CD4-positive, alpha-beta T cell (primary cell): ENCODE measurements at places on chromosomes 2 and 18.

GRCh38 chr2:206443735-206444527 lies 599 bp downstream of the ADAM23 start:
- DNase-seq: no peak

- no peak for DNase-seq
Observed at GRCh38 chr18:10322435-10322834, 132.0 kb upstream of the APCDD1 start.

GRCh38 chr2:207704078-207704477 lies 7.4 kb upstream of the CCNYL1 start:
- no peak for DNase-seq

GRCh38 chr2:11872247-11872947 lies 126.0 kb downstream of the LPIN1 start:
- no peak for DNase-seq

DNA sequence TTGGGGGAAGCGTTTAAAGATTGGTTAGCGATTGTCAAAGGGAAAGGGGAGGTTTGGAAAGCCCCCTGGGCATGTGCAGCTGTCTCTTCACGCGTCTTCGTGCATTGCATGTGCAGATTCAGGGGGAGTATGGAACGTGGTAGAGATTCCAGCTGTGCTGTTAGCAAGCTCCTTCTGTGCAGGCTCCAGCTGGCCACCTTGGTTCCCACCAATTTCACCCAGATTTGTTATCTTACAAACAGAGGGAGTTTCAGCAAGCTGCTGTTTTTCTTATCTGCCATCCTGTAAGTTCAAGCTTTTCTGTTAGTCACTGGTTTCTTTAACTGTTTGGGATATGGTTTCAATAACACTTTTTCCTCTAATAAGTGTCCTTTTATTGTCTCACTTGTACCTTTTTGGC lies 30.4 kb downstream of the FARP2 start:
- no peak for DNase-seq

- no peak for DNase-seq
Observed at GRCh38 chr18:56431551-56431950, 206.8 kb downstream of the TXNL1 start.

DNA sequence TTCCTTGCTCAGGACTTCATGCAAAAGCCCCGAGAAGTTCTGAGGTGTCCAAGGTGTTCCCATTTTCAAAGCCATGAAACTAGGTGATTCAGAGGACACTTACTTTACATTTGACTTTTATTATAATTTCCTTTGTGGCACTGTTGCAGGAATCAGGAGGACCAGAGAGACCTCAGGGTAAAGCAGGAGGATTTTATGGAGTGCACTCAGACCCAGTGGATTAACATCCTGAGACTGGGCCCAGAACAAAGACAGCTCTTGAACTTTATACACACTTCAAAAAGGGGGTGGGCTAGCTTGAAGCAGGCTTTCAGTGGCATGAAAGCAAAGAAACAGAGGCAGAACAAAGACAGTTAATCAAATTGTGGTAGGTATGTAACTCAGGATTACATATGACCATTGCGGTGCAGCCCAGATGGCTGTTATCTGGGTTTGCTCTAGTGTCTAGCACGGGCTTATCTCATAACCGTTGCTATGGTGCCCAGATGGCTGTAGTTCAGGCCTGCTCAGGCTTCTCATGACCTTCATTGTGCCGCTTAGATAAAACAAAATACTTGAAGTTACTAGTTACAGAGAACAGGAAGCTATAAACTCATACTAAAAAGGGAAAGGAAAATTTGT lies 39.4 kb downstream of the TMEM182 start:
- no peak for DNase-seq

DNA sequence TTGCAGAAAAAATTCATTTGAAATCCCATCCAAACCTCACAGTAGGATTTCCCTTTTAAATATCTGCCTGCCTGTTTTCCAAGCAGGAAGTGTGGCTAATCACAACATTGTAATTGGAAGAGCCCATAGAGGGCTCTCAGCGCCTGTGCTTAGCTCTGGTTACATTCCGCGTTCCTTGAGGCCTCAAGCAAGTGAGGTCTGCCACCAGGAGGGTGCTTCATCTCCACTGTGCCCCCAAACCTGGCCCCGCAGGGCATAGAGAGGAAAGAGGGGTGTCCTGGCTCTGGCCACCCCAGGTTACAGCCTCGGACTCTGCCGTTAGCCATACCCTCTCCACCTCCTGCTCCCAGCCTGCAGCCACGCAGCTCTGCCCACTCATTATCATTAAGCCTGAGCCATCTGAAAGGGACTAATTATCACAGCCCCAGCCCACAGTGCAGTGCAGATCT lies 214.8 kb downstream of the SP3 start:
- no peak for DNase-seq

DNA sequence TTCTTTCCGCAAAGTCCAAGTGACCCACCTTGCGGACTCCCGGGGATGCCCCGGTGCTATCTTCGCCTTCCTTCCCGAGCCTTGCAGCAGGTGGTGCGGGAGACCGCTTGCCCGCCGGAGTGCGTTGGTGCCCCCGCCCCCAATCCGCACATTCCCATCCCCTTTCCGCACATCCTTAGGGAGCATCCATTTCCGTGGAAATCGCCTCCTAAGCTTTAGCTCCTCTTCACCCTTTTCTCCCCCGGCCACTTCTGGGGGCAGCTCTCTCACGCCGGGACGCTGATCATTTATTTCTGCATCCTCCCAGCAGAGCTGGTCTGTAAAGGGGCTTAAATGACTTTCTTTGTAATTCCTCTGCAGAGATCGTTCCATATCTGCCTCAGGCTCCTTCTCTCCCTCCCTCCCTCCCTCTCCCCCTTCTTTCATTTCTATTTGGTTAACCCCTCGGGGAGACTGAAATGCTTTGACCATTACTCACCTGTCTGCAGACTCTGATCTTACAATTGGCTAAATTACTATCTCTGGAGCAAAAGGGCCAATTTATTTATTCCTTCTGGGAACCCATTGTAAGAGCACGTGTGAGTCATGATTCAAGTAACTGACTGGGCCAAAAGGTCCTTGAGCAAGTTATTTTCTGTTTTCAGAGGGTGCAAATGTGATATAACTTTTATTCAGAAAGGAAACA lies 1.3 kb upstream of the LYPD1 start:
- no peak for DNase-seq

DNA sequence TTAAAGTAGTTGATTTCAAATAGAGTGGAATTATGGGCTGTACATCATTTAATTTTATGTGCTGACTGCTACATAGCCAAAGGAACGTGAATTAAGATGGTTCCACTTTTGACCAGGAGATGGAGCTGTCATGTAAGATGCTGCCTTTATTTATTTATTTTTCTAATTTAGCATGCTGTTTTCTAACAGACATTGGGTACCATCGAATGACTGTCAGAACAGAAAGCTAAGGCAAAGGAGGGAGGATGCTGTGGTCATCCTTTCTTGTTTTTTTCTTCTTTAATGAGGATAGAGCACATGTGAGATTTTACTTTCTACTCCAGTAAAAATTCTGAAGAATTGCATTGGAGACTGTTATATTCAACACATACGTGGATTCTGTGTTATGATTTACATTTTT lies at the start of gene SCN2A:
Gene SCN2A (plus strand): TSS at position 185 of the 400 bp plus-strand sequence. CDS start 56,410 bp downstream, outside the sequence.
- DNase-seq: peak; percentile 20
